ENCODE measurements at places on chromosomes 4 and X.

GRCh38 chr4:38723726-38724474 lies 58.9 kb downstream of the TLR10 start:
- no peak for DNase-seq

GRCh38 chrX:40080894-40081678 lies 16.7 kb downstream of the BCOR start:
- DNase-seq = no peak

- DNase-seq = no peak
These were observed 21.8 kb upstream of the AGA start for GRCh38 chr4:177464026-177464425.

- no peak for DNase-seq
These were observed 168.8 kb upstream of the HS3ST1 start for GRCh38 chr4:11597506-11597905.

DNA sequence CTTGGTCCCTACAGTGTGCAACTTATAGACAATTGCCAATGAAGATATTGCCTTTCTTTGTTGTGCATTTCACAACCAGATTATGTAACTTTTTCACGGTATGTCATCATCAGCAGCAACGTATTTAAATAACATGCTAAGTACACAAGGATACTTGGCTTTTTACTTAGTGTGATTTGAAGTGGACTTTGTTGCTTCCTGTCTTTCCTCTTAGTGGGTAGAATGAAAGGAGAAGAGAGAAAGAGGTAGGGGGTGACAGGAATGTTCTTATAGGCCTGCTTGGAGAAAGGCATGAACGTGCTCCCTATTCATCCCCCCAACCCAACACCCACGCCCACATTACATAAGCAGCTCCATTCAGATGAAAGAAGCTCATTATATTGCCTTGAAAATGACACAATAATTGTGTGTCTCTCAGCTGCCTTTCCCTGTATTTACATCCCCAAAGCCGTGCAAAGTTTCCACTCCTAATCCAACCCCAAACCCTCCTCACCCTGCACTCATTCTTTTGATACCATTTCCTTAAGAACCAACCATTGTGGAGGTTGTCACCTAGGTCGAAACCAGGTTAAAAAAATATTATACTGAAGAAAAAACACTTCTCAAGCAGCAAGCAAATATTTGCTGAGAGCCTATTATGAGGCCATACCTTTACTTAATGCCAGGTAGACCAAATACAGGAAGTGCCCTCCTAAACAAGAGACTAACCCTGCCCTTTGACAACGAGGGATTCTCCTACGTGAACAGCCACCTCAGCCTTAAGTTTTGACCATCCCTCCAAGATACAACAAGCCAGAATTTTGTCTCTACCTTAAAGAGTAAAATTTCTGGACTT lies 25.2 kb upstream of the GK start:
- DNase-seq = no peak

- DNase-seq = no peak
These were observed 442.7 kb downstream of the RPA4 start for GRCh38 chrX:97326456-97326855.

DNA sequence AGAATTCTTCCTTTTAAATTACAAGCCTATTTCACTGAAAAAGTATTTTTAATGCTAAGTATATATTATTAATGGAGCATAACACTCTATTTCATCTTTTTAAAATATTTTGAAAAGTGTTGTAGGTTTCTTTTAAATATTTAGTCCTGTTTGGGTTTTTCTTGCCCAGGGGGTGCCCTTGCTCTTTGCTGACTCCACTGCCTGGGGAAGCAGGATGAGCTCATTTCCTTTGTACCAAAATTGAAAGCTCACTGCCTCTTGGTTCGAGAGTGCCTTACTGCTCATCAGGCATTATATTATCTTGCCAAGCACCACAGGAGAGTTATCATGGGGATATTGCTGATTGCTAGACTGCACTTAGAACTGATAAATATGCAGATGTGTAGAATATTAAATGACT lies 819.2 kb downstream of the PCDH18 start:
- no peak for DNase-seq

GRCh38 chrX:41029332-41029731 lies 55.9 kb upstream of the USP9X start:
- DNase-seq = no peak

GRCh38 chr4:53682196-53682595 lies 90.9 kb upstream of the LNX1 start:
- no peak for DNase-seq

- DNase-seq = peak; percentile 78
These were observed 24.4 kb downstream of the UCHL1 start for GRCh38 chr4:41281038-41281634.

GRCh38 chr4:74479009-74479408 lies 34.1 kb downstream of the AREG start:
- no peak for DNase-seq

DNA sequence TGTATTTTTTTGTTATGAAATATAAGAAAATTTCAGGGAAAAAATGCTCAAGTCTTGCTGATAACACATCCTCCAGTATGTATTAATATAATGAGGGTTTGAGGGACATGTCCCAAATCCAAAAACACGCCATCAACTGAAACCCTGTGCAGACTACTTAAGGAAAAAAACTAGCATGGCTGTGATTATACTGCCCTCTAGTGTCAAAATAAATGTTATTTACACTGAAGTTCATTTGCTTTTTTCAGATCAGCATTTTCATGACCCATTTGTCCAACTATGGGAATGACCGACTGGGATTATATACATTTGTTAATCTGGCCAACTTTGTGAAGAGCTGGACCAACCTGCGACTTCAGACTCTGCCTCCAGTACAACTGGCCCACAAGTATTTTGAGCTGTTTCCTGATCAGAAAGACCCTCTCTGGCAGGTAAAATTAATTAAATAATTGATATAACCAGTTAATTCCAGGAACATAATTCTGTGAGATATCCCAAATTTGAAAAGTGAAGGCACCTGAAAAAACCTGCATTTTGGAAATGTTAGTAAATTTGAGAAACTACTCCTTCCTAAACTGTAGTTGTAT lies 128.5 kb downstream of the PRSS12 start:
- peak; percentile 65 for DNase-seq

- DNase-seq = no peak
These were observed 78.3 kb downstream of the CLDN22 start for GRCh38 chr4:183241721-183242151.

DNA sequence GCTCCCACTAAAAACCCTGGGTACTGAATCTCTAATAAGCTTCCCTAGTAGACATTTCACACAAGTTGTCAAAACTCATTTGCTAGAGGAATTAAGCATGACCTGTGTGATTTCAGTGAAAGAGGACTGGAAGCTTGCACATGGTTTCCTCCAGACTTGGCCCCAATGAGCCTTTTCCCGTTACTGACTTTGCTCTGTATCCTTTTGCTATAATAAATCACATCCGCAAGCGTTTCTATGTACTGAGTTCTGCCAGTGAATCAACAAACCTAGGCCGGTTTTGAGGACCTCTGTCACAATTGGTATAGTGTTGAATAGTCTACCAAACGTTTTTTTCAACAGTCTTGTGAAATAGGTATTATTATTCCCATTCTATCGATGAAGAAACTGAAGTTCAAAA lies 8.2 kb downstream of the ATP11C start:
- DNase-seq = no peak

- DNase-seq = no peak
These were observed 549 bp downstream of the CPEB2 start for GRCh38 chr4:15002659-15003400.

DNA sequence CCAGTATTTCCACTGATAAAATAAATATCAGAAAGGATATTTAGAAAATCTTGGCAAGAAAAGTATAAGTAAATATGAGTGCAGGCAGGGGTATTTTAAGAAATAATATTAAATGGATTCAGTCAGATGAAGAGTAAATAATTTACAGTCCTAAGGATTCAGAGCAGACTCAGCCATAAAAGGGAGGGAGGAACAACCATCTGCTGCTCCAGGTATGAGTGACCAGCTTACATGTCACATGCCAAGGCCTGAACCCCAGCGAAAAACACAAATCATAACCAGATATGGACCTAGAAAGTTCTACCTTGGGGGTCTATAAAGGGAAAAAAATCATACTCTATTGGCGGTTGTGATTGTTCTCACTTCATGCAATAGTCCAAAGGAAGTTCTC lies 166.8 kb downstream of the COL4A6 start:
- DNase-seq = no peak

- DNase-seq = no peak
These were observed 45.2 kb downstream of the ADD1 start for GRCh38 chr4:2888886-2889285.

GRCh38 chr4:76772498-76773106 lies 125.3 kb downstream of the SOWAHB start:
- DNase-seq = no peak

- DNase-seq = no peak
These were observed 11.8 kb downstream of the RBM10 start for GRCh38 chrX:47156611-47157520.

- no peak for DNase-seq
These were observed 29.7 kb upstream of the IL9R start for GRCh38 chrX:155967653-155968325.

GRCh38 chr4:126465341-126465740 lies 1150.6 kb downstream of the FAT4 start:
- no peak for DNase-seq

- peak; percentile 59 for DNase-seq
These were observed 28.8 kb downstream of the NEK1 start for GRCh38 chr4:169583563-169583962.

GRCh38 chr4:7124689-7125442 lies 57.0 kb upstream of the GRPEL1 start:
- DNase-seq = peak; percentile 35

DNA sequence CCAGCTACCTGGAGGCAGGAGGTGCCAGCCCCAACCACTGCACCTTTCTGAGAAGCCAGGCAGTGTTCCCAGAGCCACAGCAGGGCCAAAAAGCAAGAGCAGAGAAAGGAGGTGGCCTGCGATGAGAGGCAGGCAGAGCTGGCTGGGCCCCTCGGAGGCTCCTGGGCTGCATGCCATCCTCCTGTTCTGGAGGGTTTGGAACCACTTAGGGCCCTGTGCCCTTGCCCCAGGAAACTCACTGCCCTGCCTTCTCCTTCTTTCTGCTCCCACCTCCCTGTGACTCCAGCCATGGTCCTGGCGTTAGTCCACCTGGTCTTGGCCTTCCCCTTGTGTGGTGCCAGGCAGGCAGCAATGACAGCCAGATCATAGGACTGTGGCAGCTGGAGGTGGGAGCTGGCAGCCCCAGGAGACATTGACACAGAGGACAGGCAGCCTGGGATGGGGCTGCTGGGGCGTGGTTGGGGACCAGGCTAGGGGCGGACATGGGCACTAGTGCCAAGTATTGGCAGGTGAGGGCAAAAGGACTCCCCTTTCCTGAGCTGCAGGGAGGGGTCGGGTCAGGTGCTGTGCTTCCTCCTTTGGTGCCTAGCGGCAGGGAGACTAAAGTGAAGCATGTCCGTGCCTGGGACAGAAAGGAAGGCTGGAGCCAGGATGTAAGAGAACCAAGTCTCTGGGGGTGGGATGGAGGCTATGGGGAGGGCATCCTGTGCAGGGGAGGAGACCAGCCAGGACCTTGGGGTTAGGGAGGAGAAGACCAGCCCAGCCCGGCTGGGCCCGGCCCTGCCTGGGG lies 1.4 kb downstream of the APLN start:
- DNase-seq = no peak

DNA sequence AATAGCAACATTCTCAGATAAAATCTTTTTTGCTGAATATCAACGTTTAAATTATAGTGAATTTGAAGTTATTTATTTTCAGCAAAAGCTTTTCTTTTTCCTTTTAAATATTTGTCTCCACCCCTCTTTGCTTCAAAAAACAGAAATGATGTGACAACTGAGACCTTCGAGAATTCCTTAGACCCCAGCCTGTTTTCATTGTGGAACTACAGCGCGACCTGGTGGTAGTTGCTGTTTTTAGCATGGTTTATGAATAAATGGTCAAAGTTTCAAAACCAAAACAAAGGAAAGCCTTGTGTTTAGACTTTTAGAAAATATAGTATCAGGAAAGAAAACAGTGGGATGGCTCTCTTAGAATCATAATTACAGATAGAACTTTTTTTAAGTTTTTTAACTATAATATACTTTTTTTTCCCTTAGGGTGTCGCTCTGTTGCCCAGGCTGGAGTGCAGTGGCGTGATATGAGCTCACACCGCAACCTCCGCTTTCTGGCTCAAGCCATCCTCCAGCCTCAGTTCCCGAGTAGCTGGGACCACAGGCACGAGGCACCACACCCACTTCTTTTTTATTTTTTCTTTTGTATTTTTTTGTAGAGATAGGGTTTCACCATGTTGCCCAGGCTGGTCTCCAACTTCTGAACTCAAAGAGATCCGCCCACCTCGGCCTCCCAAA lies 26.8 kb upstream of the TMEM184C start:
- DNase-seq = peak; percentile 51

DNA sequence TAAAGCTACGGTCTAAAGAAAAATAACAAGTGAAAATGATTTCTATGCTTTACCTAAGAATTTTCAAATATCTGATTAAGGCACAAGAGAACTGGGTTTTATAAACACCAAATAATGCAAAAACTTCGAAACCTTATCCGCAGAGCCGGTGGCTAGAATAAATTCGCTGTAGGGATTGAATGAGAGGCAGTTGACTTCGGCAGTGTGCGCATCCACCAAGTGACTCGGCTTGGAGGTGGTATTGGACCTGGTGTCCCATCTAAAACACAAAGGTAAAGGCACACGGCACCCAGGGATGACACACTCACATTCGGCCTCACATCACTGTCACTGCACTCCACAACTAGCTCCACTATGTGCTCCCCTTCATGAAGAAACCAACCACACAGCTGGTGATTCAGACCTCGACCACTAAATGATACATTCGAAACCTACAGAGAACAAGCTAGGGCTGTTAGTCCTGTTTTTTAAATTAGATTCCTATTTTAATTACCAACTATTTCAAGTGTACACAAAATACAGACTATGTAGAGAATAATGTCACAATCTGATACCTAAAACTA lies 17.5 kb downstream of the RBBP7 start:
- DNase-seq = no peak

DNA sequence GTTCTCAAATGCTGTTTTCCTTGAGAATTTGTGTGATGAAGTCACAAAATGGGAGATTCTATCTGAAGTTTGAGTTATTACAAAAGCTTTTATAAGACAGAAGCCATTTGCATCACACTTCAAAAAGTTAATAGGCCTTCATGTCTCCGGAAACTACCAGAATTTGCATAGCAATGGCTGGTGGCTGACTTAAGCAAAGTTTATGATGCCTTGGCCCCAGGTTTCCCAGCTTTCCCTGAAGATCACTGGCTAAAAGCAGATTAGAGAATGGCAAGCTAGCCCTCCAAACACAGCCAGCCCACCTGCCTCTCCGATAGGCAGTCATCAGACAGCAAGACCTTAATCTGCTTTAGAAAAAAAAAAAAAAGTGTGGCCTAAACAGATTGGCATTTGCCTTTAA lies 197.8 kb downstream of the HS3ST1 start:
- DNase-seq = no peak

- no peak for DNase-seq
These were observed 388.9 kb downstream of the PPARGC1A start for GRCh38 chr4:23500894-23501449.

GRCh38 chr4:165207016-165207430 lies 338 bp upstream of the KLHL2 start:
- no peak for DNase-seq

DNA sequence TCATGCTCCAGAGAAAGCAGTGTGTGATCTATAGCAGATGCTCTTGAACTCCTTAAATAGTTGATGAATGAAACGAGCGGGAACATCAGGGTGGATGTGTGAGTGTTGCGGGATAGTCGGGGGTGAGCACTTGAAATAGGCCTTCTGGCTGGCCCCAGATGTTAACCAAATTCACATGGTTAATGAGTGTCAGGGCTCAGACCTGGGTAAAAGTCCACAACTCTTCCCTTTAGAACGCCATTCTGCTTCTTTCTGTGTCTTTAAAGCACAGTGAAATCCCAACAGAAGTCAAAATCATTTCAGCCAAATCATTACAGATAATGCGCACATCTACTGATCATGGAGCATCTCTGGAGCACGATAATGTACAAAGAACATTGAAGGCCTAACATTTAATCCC lies 249.4 kb upstream of the BOD1L1 start:
- DNase-seq = no peak
